ENCODE measurements at places on chromosomes 5 and 9.

DNA sequence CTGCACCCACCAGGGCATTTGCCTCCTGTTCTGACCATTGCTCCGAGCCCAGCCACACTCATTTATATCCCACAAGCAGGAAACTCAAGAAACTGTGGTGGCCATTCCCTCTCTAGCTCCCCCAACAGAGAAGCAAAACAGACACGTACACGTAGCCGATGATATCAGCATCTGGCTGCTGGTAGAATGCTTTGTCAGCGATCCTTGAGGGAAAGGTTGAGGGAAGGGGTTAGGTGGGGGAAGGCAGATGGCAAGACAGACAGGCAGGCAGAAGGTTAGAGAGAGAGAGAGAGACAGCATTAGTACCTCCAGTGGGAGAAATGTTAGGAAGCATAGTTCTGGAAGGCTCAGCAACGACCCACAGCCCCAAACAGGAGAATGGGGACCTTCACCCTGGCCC, 7.8 kb downstream of the HIGD2A start:
- no peak for DNase-seq

- DNase-seq: peak; percentile 50
Observed at GRCh38 chr5:111231119-111231518, 6.9 kb downstream of the CAMK4 start.

DNA sequence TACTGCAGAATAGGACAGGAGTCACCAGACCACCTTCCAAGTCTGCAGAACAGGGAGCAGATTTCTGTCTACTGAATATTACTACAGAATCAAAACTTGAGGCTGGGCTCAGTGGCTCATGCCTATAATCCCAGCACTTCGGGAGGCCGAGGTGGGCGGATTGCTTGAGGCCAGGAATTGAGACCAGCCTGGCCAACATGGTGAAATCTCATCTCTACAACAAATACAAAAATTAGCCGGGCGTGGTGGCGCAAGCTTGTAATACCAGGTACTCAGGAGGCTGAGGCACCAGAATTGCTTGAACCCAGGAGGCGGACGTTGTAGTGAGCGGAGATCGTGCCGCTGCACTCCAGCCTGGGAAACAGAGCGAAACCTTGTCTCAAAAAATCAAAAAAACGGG, 710.8 kb upstream of the WWC1 start:
- no peak for DNase-seq

DNA sequence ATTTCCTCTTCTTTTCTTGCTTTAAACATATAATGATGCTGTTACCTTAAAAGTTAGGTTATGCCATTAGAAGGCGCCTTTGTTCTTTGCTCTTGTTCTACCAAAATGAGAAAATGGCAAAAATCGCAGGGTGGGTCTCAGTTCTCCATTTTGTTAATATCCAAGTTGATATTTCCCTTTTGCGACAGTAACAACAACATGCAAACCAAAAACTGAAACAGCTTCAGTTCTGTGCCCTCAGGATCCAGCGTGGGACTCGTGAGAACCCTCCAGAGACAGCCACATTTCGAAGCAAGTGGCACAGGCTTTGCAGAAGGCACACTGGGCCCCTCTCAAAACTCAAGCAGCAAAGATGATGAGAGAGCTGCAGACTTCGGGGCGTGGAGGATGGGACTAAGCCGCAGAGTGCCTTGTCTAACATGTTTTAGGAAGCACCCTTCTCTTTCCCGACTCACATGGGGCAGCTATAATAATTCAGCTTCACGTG, 33.0 kb upstream of the LCP2 start:
- peak; percentile 35 for DNase-seq

DNA sequence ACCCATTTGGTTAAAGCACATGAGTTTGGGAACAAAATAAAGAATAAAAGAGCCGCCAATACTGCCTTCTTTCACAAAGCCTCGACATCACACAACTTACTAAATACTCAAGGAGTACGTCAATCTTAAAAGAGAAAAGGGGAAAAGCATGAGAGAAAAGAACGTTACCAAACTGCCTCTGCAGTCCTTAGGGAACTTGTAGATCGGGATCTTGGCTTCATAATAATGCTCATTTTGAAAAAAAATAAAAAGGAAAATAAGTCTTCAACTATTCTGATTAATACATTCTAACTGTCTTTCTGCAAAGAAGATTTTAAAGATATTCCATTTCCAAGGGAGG, 618.4 kb downstream of the PDE4D start:
- no peak for DNase-seq

DNA sequence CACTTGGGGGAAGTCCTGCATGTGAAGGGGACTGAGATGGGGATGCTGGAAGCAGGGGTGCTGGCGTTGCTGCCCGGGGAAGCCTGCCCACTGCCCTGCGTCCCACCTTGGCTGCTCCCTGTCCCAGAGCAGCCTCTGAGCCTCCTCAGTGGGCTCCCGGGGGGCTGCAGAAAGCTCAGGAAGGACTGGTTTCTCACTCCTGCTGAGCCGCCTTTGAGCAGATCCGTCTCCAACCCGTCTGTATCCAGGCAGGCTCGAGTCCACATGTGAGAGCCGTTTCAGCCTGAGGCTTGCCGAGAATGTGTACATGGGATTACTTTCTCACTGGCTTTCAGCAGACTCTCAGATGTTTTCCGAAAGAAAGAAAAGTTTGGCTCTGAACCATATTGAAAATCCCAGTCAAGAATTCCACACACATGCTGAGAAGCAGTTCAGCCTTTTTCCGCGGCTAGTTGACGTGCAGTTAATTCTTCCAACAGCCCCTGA, 95.3 kb upstream of the COL5A1 start:
- no peak for DNase-seq

DNA sequence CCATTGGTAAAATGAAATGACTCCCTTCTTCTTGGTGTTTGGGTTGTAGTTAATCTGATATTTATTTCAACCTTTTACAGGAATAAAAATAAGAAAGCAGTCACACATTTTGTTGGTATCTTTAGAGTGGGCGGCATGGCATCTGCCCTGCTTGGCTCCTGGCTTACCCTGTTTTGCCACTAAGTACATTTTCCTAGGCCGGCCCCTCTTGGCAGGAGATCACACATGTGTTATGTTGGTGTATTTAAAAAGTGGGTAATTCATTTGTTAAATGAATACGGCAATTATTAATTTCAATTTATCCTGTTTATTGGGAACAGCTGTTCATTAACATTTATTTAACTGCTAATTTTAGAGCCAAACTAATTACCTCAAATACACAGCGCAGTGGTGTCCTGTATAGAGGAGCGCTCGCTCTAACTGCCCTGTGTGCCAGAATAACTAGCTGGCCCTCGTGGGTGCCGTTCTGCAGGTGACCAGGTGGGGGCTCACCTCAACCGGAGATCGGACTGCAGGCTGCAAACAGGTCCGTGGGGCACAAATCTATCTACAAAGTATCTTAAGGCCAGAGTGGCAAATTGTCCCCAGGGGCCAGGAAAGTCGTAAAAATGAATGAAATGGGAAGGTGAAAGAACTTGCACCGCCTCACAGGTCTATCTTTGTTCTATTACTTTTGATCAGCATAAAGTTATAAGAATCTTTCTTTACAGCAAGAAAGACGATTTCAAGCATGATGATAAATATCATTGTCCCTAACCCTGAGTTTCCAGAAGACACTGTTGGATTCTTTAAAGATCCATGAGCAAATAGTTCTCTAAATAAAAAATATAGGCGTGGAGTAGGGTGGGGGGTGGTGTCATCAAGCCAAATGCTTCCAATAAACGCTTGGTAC, 26.2 kb upstream of the GPR151 start:
- peak; percentile 66 for DNase-seq

- DNase-seq: no peak
Observed at GRCh38 chr9:2778816-2779215, 61.5 kb downstream of the KCNV2 start.

DNA sequence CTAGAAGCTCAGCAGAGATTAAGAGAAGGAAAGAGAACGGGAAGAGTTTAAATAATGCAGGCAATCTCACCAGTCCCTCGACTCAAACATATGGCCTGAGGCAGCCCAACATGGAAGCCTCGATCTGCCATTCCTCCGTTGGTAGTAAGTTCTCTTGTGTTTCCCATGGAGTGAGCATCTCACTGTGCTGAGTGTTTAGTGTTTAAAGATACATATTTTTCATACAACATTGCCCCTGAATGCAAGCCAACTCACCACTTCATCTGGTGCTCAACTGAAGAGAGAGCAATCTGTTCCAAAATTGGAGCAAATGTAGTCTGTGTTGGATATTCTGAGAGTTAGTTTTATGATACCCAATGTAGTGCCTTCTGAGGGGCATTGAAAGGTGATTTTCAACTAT, 171.5 kb upstream of the ATP10B start:
- no peak for DNase-seq

DNA sequence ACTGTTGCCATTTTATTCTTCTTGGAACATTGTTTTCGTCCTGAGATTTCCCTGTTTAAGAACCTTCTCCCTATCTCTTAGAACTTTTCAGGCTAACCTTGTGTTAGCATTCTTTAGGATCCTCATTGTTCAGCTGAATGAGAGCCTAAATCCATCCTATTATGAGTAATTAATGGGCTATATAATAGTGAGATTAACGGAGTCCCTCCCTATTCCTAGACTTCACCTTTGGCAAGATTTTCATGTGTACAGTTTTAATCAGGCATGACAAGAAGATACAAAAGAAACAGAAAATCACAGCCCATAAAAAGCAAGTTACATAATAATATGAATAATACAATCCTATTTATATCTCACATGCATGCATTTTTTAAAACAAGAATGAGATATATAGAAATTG, 9.1 kb upstream of the MSMP start:
- DNase-seq: no peak

DNA sequence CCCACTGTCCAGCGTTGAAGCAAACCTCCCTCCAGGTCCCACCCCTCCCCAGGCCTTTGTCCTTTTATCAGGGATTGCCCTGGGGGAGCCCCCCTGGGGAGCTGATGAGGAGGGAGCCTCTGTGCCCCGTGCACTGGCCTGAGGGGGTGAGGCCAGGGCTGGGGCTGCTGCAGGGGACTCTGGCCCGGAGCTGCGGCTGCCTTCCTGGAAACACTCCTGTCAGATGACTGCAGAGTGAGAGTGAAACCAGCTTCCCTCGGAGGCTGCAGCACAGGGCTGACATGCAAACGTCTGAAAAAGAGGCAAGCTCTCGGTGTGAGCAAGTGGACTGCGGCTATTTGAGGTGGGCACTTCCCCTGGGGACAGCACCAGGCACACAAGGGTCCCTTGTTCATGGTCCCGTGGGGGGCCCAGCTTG, 4.6 kb upstream of the TRAF2 start:
- DNase-seq: peak; percentile 54

GRCh38 chr5:58855851-58856739, 273.2 kb downstream of the RAB3C start:
- no peak for DNase-seq

- DNase-seq: no peak
Observed at GRCh38 chr5:37272511-37272910, 23.3 kb upstream of the CPLANE1 start.

DNA sequence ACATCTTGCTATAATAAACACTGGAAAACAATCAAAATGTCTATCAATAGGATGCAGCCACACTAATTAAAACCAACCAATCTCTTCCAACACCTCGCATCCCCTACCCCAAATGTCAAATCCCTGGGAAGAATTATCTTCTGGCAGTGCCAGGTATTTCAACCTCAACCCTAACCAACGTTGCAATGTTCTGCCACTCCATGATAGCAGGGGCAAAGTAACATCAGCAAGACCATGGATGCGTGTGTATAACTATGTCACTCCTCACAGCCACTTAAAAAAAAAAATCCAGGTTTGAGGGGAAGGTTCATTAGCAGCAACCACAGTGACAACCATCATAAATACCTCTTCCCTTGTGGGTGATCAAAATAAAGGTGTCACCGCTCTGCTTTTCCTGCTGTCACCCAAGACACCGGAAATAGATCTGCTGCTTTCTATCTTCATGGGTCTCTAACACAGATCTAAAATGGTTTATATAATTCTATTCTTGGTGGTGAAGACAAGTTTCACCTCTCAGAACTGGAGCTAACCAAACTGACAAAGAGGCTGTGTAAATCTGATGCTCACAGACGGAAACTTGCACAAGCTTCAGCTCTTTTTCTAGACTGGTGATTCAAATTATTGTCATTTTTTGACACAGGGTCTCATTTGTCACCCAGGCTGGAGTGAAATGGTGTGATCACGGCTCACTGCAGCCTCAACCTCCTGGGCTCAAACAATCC, 9.9 kb downstream of the HSPA9 start:
- peak; percentile 67 for DNase-seq

GRCh38 chr5:10653751-10654400, 90.0 kb downstream of the ANKRD33B start:
- no peak for DNase-seq

- DNase-seq: peak; percentile 19
Observed at GRCh38 chr5:74641735-74642542, 1.4 kb upstream of the ENC1 start.

DNA sequence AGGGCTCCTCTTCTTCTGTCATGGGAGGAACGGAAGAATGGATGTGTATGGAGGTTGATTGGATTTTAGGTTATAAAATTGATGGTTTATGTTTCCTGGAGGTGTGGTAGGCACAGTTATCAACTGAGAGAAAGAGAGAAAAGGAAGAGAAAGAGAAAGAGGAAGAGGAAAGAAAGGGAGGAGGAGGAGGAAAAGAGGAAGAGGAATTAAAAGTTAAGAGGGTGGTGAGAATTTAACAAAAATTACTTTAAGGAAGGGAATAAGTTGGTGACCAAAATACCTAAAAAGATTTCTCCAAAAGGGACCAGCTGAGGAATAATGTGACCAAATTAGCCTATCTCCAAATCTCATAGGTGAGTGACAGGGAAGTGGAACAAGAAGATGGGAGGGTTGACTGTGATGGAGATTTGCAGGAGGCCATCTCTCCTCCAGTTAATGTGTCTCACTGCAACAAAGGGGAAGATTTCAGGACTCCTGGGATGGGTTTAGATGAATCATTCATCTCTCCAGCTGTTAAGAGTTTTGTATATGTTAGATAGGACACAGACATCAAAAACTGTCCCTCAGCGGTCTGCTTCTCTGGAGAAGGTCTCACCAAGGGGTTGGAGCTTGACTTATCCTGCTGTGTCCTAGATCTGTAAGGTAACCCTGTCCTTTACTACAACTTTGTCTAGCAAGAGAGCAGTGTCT, 76.0 kb upstream of the TMC1 start:
- no peak for DNase-seq

- no peak for DNase-seq
Observed at GRCh38 chr5:145056800-145057199, 778.3 kb downstream of the PRELID2 start.

GRCh38 chr5:33611877-33612276, 171.1 kb downstream of the TARS1 start:
- no peak for DNase-seq

DNA sequence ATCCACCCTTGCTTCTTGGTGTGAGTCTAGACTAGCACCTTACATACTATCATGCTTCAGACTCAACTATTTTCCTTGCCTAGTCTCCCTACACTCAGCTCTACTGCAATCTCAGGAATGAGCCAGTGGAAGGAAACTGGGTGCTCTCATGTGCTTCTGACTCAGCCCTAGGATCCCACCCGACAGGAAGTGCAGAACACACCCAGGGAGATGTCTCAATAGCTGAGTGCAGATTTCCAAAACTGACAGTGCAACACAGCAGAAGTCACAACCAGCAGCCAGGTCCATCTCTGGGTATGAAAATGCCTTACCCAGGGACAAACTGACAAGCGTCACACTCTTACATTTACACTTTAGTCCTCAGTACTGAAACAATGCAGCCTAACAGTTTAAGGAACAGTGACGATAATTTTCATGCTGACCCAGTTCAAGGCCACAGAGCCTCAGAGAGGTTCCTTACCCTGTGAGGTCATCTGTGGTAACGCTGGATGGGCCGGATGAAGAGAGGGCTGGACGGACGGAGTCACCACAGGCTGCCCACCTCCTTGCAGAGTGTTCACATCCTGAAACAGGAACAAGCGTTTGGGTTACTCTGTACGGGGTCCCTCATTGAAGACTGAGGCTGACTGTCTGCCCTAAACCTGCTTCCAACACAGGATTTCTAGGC, 33.0 kb downstream of the FKBP15 start:
- DNase-seq: peak; percentile 8
